Sigmoid colon (tissue), 7 donors: ENCODE measurements at places on chromosomes 4 and X. TPM values are rescaled to one million over a fixed set of nuclear protein-coding genes. Genes with fewer than 3 reads are reported as not detected.

PRSS12 gene
- 1.3 TPM for total RNA-seq

ADGRL3 gene
- total RNA-seq, result 5.4 TPM

SULT1B1 gene
- total RNA-seq, result 1.2 TPM

PHF8 gene
- total RNA-seq, result 27.0 TPM

CXorf65 gene
- not detected for total RNA-seq

GRCh38 chr4:118396881-118397622, 44.2 kb upstream of the PRSS12 start:
- H3K36me3 ChIP-seq, result no peaks in the 10 kb centered on the region
- H3K4me1 ChIP-seq, result no peaks in the 10 kb centered on the region
- H3K4me3 ChIP-seq, result no peak overlapping the region
- DNase-seq, result no peak

DNA sequence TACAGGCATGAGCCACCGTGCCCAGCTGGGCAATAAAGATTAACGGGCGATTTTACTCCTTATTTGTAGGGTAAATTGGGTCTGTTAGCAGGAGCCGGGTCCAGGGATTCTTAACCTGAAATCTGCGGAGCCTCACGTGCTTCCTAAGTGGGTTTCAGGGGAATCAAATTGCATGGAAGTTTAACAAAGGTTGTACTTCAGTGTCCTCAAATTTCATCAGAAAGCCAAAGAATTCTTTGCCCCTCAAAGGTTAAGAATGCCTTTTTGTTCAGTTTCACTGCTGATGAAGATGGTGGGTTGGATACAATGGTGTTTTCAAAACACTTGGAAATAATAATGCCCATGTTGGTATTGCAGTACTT, 67.9 kb downstream of the AFF1 start:
- H3K27me3 ChIP-seq, result no peaks in the 10 kb centered on the region
- no peaks in the 10 kb centered on the region for H3K36me3 ChIP-seq
- DNase-seq, result no peak
- H3K4me1 ChIP-seq, result peaks cover 35% of the 10 kb centered on the region
- no peak overlapping the region for H3K27ac ChIP-seq
- H3K4me3 ChIP-seq, result no peak overlapping the region

DNA sequence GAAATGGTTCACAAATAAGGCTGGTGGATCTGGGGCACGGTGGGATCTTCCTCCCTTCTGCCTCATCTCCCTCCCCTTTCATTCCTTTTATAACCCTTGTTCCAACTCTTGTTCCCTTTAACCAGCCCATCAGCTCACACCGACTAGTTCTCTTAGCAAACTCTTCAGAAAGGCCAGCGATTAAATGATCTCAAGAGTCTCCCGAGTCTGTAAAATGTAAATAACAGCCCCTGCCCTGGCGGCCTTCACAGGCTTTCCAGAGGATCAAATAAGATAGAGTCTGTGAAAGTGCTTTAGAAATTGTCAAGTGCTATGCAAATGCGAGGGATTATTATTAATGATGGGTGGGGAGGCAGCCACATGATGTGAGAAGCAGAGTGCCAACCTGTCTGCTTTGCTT, 27.1 kb downstream of the TSC22D3 start:
- no peak for DNase-seq
- peaks cover 28% of the 10 kb centered on the region for H3K4me1 ChIP-seq
- H3K4me3 ChIP-seq, result no peak overlapping the region
- no peaks in the 10 kb centered on the region for H3K27me3 ChIP-seq
- no peaks in the 10 kb centered on the region for H3K36me3 ChIP-seq
- H3K27ac ChIP-seq, result peak overlapping the region; percentile 76

DNA sequence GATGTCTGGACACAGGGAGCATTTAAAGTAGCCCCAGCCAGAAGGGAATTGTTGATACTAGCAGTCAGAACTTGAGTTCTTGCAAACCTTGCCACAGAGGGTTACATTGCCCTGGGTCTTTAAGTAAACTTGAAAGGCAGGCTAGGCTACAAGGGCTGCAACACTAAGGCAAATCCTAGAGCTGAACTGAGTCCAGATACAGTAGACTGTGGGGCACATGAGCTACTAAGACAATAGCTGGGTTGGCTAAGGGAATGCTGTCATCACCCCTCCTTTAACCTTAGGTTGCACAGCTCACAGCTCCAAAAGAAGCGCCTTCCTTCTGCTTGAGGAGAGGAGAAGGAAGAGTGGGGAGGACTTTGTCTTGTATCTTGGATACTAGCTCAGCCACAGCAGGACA, 35.6 kb downstream of the SH3BGRL start:
- H3K36me3 ChIP-seq, result no peaks in the 10 kb centered on the region
- DNase-seq, result no peak
- peak overlapping the region; percentile 57 for H3K27ac ChIP-seq
- H3K4me1 ChIP-seq, result peaks cover 6% of the 10 kb centered on the region
- H3K4me3 ChIP-seq, result no peak overlapping the region
- no peaks in the 10 kb centered on the region for H3K27me3 ChIP-seq

GRCh38 chr4:25901030-25901430, 13.0 kb upstream of the SMIM20 start:
- H3K4me1 ChIP-seq, result no peaks in the 10 kb centered on the region
- H3K36me3 ChIP-seq, result no peaks in the 10 kb centered on the region
- no peak overlapping the region for H3K4me3 ChIP-seq

GRCh38 chr4:35926788-35927187, 317.5 kb downstream of the ARAP2 start:
- no peak overlapping the region for H3K4me3 ChIP-seq
- DNase-seq, result no peak
- H3K4me1 ChIP-seq, result no peaks in the 10 kb centered on the region

DNA sequence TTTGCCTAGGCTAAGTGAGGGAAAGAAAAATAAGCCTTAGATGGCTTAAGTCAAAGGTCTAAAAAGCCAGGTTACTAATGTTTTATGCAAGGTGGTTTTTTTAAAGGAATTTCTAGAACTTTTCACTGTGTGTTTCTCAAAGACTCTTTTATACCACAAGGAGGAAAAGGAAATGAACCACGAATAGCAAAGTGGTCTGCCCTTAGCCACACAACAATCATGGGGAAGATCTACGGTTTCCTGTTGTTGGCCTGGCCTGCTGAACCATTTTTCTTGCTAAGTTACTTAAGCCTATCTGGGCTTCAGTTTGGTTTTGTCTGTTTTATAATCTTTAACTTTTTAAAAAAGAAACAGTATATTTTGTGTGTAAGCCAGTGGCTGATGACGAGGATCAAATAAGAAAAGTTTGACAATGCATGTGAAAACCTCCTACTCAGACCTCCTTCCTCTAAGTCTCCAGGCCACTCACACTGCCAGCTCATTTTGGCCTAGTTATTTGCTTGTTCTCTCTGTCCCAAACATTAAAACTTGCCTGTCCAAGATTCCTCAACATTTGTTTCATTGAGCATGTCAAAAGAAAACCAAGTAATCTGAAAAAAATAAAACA, 56.7 kb upstream of the COL25A1 start:
- DNase-seq, result no peak
- H3K4me3 ChIP-seq, result no peak overlapping the region
- no peaks in the 10 kb centered on the region for H3K4me1 ChIP-seq

DNA sequence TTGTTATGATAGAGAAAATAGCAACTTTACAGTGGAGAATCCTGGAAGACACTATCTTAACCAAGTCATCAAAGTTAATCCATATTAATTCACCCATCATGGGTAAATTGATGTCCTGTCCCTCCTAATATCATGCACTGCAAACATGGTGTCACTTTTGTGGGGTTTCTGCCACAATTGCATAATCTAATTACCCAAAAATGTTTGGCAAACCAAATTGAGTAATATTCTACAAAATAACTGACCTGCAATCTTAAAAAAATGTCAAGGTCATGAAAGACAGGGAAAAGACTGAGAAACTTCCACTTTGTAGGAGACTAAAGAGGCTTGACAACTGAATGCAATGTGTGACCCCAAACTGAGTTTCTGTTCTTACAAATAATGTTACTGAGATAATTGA, 37.1 kb upstream of the PLAC8 start:
- H3K4me3 ChIP-seq, result no peak overlapping the region
- no peak for DNase-seq
- H3K27ac ChIP-seq, result no peak overlapping the region
- H3K27me3 ChIP-seq, result no peaks in the 10 kb centered on the region
- no peaks in the 10 kb centered on the region for H3K4me1 ChIP-seq
- no peaks in the 10 kb centered on the region for H3K36me3 ChIP-seq

GRCh38 chrX:84168095-84168494, 19.9 kb downstream of the RPS6KA6 start:
- H3K36me3 ChIP-seq, result no peaks in the 10 kb centered on the region
- no peaks in the 10 kb centered on the region for H3K4me1 ChIP-seq
- H3K27me3 ChIP-seq, result no peaks in the 10 kb centered on the region

GRCh38 chr4:184812199-184812542, 13.6 kb downstream of the ACSL1 start:
- peaks cover 36% of the 10 kb centered on the region for H3K4me1 ChIP-seq
- no peaks in the 10 kb centered on the region for H3K27me3 ChIP-seq
- no peak for DNase-seq
- no peak overlapping the region for H3K27ac ChIP-seq
- H3K36me3 ChIP-seq, result no peaks in the 10 kb centered on the region

- no peak overlapping the region for H3K4me3 ChIP-seq
- no peaks in the 10 kb centered on the region for H3K27me3 ChIP-seq
- no peak overlapping the region for H3K27ac ChIP-seq
- no peak for DNase-seq
Observed at GRCh38 chr4:189804894-189805293, 135.8 kb upstream of the FRG1 start.

DNA sequence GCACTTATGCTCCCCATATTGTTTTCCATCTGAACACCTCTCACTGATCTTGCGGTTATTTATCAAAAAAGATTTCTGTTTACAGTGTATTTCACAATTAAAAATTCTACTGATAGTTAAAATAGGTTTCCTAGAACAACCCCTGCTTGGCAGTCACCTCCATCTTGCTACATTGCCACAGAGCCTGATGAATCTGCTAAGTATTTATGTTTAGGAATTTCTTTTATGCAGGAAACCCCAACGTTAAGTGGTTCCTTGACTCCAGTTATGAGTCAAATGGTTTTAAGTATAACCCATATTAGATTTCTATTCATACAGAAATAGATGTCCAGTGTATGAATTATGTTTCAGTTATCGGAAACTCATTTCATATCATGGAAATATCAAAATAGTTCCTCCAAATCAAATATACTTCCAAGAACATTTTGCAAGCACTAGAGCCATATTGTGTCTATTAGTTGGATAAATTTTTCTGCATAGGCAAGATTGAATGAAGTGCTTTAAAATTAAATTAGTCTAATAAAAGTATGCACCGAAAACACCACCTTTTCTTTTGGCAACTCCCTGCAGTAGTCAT, 20.6 kb downstream of the GALNT7 start:
- peaks cover 6% of the 10 kb centered on the region for H3K4me1 ChIP-seq
- no peak for DNase-seq
- H3K36me3 ChIP-seq, result no peaks in the 10 kb centered on the region
- no peak overlapping the region for H3K4me3 ChIP-seq
- no peaks in the 10 kb centered on the region for H3K27me3 ChIP-seq

- no peak overlapping the region for H3K27ac ChIP-seq
- no peaks in the 10 kb centered on the region for H3K4me1 ChIP-seq
- H3K36me3 ChIP-seq, result no peaks in the 10 kb centered on the region
- no peak for DNase-seq
Observed at GRCh38 chr4:77488882-77489281, 116.7 kb upstream of the CXCL13 start.
